NCI-H2081 treated with DMSO at 0.1 percent for 48 hours (cell line): ENCODE measurements at places on chromosomes 6 and 20.

- no peak for DNase-seq
Measured at GRCh38 chr6:136783495-136784270, 8.6 kb downstream of the MAP3K5 start.

- DNase-seq, result no peak
Measured at GRCh38 chr20:15011631-15012030, 674.2 kb upstream of the FLRT3 start.

DNA sequence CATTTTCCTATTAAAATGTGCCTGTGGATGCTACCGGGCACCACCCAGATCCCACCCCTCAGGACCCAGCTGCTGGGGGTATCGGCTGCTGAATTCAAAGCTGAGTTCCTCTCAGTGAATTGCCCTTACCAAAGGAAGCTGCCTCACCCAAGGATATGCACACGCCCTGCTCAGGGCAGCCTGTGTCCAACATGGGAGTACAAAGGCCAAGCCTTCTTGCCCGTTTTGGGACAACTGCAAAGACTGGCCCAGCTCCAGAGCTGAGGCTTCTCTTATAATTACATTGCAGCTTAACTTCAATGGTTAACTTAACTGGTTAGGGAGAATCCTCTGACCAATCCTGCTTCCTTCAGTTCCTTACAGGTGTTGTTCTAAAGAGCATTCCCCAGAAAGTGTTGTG lies 19.8 kb upstream of the FANCE start:
- DNase-seq, result no peak

DNA sequence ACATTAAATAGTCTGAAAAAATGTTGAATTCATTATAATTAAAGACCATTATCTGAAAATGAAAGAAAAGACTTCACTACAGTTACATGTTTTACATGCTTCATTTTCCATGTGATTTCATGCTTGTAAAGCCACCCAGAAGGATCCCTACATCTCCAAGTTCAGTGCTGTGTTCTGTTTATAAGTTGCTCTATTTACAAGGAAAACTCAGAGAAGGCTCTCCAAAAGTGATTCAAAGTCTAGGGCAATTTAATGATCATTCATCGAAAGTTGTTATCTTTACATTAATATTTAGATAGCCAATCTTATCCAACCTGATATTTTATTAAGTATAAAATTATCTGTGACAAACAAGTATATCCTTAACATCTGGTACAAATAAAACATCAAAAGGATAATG lies 494.9 kb upstream of the RNF217 start:
- no peak for DNase-seq

- no peak for DNase-seq
Measured at GRCh38 chr6:83860782-83861495, 1.4 kb downstream of the CYB5R4 start.
